ENCODE measurements at places on chromosomes 2 and 18.
A peak's percentile ranks its signal among the peaks of the same experiment; 100 is the strongest.

- no peak for DNase-seq
These were observed 50.4 kb upstream of the CYRIA start for GRCh38 chr2:16716024-16716423.

DNA sequence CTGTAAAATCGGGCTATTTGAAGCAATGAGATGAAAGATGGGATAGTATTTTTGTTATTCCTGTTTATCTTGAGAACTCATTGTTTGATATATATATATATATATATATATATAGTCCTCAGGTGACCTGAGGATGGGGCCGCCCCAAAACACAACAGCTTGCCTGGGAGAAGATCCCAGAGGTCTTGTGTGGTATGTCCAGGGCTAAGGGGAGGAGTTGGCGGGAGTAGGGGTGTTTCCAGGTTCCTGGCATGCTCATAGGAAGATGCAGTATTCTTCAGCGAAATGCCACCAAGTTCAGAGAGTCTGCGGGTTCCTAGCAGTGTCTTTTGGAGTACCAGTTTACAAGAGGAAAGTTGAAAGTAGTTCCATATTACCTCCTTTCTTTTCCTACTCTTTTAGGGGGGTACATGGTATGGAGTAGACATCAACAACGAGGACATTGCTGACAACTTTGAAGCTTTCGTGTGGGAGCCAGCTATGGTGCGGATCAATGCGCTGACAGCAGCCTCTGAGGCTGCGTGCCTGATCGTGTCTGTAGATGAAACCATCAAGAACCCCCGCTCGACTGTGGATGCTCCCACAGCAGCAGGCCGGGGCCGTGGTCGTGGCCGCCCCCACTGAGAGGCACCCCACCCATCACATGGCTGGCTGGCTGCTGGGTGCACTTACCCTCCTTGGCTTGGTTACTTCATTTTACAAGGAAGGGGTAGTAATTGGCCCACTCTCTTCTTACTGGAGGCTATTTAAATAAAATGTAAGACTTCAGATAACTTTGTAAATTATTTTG, 18.3 kb downstream of the CCT7 start:
- DNase-seq, result no peak

DNA sequence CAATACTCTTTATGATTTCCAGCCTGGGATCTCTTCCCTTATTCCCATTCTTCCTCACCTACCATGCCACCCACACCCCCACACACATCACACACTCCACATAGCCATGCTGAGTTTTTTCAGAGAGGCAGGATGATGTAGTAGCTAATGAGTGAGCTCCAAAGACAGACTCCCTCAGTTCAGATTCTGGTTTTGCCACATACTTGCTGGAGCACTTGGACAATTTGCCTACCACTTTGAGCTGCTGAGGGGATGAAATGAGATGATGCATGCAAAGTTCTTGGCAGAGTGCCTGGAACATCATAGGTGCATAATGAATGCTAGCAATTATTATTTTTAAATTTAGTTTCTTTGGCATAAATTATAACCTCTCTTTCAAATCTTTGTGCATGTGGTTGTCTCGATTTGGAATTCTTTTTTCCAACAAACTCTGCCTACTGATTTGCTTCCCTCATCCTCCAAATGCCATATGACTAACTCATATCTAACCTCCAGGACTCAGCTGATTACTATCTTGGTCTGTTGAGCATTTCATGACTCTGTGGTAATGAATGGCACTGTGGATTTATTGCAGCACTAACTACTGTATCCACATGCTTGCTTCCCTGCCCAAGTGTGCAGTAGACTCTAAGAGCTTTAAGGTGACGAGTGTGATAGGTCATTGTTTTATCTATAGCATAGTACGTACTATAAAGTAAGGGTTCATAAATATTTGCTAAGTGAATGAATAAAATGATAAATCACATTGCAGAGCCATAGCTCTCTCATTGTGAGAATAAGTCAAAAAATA, 99.1 kb downstream of the TACR1 start:
- no peak for DNase-seq

DNA sequence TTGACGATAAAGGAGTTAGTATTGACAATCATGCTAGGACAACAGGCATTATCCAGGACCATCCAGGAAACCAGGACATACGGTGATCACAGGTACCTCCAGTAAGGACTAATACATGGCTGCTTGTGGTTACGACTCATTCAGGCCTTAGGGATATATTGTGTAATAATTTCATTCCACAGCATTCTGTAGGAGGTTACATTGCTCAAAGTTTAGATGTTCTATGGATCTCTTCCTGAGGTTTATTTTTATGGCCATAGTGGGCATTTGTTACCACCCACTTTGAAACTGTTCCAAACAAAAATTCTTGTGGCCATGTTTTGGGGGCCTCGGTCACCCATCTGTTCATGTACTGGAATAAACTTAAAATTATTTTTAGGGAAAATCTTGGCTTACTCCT, 431.6 kb downstream of the METTL4 start:
- no peak for DNase-seq

DNA sequence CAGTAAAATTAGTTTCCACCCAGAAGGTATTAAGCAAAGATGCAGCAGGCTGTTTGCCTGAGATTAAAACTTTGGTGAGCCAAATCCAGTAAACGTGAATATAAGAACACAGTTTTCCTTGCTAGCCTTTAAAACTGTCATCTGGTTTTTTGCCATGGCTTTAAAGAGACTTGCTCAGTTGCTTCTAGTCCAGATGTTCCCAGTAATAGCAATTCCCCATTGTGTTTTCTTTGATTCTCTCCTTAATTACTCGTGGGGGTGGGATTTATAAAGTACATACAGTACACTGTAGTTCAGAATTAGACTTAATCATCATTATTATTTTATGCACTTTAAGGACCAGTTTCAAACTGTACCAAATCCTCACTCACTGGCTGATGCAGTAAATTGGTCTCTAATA, 303.5 kb upstream of the ZNF804A start:
- DNase-seq, result no peak

DNA sequence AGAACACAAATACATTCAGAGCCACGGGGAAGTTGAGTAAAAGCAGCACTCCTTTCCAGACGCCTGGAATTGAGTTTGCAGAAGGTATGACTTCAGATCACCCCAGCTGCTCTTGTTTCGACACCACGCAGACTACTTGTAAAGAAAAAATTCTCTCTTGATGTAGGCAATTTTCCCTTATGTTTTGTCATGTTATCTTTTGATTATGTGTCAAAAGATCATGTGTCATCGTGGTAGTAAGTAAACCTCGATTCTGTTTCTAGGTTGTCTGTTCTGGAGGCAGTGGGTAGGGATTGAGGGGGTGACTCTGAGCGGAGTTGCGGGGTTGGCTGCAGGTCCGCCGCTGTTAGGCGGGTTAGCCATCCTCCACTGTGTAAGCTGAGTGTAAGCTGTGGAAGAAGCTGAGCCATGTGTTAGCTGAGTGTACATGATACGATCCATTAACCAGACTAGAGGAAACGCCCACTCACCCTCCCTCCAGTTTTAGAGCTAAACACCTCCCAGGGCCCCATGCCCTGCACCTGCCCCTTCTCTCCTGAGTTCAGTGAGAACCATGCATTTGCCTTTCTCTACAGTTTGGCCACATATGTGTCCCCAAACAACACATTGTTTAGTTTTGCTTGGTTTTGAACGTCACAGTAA, 181.8 kb downstream of the SNTG2 start:
- DNase-seq, result peak; percentile 58

GRCh38 chr18:43571078-43571689, 293.9 kb upstream of the SYT4 start:
- no peak for DNase-seq

GRCh38 chr2:75596784-75597183, 36.0 kb upstream of the EVA1A start:
- no peak for DNase-seq

GRCh38 chr18:48597110-48597509, 58.3 kb downstream of the CTIF start:
- DNase-seq, result no peak

DNA sequence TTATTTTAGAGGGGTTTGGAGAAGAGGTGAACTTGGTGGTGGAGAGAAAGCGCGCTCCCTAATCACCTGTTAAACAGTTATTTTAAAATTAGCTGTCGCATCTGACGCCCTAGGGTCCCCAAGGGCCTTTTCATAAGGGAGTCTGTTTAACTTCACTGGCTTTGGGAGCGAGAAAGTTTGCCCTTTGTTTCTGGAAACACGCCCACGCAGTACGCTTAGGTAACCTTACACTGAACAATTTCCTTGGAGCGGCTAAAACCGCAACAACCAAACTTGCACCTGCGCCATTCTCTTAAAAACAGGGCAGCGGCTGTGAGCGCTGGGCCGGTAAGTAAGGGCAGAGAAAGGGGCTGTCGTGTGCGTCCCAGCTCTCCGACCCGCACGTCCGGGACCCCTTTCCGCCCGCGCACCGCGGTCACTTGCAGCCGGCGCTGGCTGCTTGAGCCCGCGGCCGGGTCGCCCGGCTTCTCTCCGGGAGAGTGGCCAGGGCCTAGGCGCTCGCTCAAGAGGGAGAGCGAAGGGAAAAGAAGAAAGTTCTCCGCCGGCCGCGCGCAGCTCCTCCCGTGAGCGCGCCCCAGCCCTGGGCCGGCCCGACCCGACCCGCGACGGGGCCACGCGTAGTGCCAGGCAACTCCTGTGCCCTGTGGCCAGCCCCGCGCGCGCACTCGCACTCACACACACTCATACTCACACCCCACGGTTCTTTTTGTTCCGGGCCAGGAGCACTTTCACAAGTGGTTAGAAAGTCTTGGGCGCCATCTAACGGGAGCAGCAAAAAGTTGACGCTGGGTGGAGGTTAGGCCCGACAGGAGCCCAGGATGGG, 19.2 kb downstream of the POU3F3 start:
- DNase-seq, result peak; percentile 66

GRCh38 chr18:31591113-31591512, 564 bp upstream of the TTR start:
- no peak for DNase-seq

DNA sequence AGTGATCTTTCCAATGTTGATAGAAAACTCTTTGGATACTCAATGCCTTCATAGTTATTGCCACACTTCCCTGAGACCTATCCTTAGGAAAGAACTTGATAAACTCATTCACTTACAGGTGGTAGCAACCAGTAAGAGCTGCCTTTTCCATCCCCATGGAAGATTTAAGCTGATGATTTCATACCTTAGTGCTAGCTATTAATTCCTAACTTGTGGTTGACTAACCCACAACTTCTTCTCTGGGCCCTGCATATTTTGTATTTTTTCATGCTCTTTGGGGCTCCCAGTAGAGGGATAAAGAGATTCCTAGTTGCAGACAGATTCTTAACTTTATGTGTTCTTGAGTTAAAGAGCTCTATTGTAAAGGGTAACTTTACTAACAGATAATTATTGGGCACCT, 25.2 kb upstream of the SIX3 start:
- no peak for DNase-seq

DNA sequence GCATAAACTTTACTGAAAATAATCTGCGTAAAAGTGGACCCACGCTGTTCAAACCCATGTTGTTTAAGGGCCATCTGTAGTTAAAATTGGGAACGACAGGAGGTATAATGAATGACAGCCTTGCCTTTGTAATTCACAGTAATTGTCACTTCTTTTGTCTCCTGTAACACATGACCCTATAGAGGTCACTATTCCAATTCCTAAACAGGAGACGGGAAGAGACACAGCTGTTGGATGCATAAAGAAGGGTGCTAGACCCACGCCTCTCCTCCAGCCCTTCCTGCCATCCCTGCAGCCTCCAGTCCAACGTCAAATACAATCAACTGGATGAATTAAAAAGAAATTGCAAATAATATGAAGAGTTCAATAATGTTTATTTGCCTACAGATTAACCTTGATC, 63.1 kb upstream of the NFATC1 start:
- no peak for DNase-seq

GRCh38 chr2:88159955-88160415, 10.2 kb upstream of the THNSL2 start:
- DNase-seq, result peak; percentile 60

DNA sequence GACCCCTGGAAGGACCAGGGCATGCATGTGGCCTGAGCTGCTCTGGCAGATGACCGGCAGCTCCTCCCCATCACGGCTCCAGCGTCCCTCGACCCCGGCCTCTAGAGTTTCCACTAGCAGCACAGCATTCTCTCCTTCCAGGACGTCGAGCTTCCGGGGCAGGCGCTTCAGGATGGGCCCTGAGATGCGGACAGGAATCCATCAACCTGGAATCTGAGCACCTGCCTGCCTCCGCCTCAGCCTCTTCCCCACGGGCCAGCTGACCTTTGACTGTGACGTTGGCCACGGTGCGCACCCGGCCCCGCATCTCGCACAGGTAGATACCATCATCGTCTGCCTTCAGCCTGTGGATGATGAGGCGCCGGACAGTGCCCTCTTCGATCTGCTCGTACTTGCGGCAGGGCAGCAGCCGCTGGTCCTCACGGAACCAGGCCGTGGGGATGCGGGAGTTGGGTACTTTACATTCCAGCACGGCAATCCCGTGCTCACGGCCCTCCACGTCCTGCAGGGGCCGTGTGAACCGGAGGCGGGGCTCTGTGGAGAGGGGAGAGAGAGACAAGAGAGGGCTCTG, 3.5 kb downstream of the OBSL1 start:
- no peak for DNase-seq

DNA sequence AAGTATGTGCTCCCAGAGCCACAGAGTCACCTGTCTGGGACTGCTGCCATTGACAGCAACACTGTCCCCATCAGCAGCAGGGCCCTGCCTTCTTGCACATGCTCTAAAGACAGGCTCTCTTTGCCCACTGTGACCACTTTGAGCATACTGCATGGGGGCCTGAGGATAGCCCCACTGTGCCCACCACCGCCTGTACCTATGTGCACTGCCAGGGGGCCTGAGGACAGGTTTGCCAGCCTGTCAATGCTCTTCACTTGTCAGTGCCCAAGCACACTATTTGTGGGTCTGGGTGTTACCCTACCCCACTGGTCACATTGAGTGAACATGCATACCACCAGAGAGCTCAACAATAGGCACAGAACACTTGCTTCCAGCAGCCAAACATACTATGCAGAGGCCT, 1137.0 kb upstream of the FANCL start:
- DNase-seq, result no peak

DNA sequence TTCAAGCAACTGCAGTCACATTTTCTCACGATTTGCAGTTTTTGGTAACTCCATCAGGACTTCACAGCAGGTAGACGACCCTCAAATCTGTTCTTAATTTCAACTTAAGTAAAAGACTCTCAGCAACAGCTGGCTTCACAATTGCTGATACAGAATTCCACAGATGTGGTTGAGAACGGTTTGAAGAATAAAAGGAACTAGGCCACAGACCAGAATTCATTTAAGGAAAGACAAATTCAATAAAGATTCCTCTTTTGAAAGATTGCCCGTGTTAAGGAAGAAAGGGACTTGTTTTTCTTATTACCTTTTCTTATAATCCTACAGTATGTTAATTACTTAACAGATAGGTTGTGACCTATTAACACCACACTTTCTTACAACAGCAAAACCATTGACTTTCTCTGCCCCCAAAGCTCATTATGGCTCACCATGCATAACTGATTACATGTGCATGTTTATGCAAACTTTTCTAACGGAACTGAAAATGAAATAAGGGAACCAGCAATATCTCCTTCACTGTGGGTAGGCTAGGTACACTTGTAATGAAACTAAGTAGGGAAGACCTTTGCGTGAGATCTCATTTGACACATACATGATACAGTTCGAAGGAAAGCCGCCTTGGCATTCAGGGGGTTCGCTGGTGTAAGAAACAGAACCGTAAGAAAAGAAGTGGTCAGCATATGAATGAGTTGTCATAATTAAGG, 4.7 kb upstream of the ZNF516 start:
- DNase-seq, result no peak

GRCh38 chr18:50427896-50428295, 53.0 kb downstream of the SKA1 start:
- no peak for DNase-seq

- no peak for DNase-seq
These were observed 30.5 kb downstream of the ASB1 start for GRCh38 chr2:238456970-238457926.

Data from activated T-cell treated with anti-CD3 and anti-CD28 coated beads, Interleukin-2, amount 50 U/mL, for 48 hours (primary cell).